ENCODE measurements at places on chromosomes 13 and 19.

GRCh38 chr19:2032296-2032941 is 16.9 kb upstream of the BTBD2 start:
- H3K27ac ChIP-seq: peak overlapping the region; percentile 50
- no peaks in the 10 kb centered on the region for H3K27me3 ChIP-seq
- no peak for DNase-seq
- H3K36me3 ChIP-seq: no peaks in the 10 kb centered on the region

DNA sequence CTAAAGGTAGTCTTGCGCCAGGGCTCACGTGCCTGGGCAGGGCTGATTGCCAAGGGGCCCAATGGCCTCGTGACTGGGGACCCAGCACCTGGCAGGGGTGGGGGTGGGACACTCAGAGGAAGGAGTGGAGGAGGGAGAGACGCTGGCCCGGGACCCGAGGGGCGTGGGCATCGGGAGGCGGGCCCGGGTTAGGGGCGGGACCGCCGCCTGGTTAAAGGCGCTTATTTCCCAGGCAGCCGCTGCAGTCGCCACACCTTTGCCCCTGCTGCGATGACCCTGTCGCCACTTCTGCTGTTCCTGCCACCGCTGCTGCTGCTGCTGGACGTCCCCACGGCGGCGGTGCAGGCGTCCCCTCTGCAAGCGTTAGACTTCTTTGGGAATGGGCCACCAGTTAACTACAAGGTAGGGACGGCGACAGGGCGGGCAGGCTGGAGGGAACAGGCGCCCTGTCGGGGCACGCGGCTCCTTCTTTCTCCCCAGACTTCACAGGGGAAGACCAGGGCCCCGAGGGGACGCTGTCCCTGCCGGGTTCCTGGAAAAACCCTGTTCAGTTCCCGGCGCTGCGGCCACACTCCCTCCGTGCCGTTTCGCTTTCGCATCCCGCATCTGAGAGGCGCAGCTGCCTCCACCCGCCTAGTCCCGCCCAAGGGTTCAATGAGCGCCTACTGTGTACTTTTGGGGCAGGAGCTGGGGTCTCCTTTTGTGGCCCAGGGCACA is at the start of gene IFI30:
TSS of gene IFI30 (plus strand) at position 242 of the 717 bp plus-strand sequence. CDS start at position 271, 29 bp downstream.
- peaks cover 20% of the 10 kb centered on the region for H3K4me1 ChIP-seq
- H3K27me3 ChIP-seq: peaks cover 37% of the 10 kb centered on the region
- no peak for DNase-seq
- peak within 1 kb of the TSS; percentile 48 for H3K4me3 ChIP-seq
- peak within 1 kb of the TSS; percentile 36 for H3K27ac ChIP-seq

GRCh38 chr13:105116966-105117365 is 1418.5 kb downstream of the EFNB2 start:
- no peaks in the 10 kb centered on the region for H3K4me1 ChIP-seq
- H3K4me3 ChIP-seq: no peak overlapping the region
- no peaks in the 10 kb centered on the region for H3K27me3 ChIP-seq
- no peaks in the 10 kb centered on the region for H3K36me3 ChIP-seq
- no peak for DNase-seq

DNA sequence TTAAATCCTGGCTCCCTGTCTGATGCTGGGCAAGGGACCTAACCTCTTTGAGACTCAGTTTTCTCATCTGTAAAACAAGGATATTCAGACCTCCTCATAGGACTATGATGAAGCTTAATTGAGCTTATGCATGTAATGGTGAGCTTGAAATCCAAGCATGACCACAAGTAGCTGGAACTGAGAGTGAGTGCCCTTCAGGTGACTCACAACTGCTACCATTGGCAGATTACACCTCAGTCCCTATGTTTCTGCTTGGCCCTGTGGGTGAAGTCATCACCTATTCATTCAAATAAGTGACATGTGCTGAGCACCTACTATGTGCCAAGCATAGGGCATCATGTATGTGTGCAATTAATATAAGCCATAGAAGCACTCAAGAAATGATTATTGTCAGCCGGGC is 25.7 kb downstream of the NOVA2 start:
- no peaks in the 10 kb centered on the region for H3K27me3 ChIP-seq
- no peak overlapping the region for H3K4me3 ChIP-seq
- no peak for DNase-seq
- H3K4me1 ChIP-seq: peaks cover 6% of the 10 kb centered on the region
- no peak overlapping the region for H3K27ac ChIP-seq
- H3K36me3 ChIP-seq: no peaks in the 10 kb centered on the region

- no peak overlapping the region for H3K27ac ChIP-seq
- DNase-seq: no peak
- H3K27me3 ChIP-seq: no peaks in the 10 kb centered on the region
- H3K4me3 ChIP-seq: no peak overlapping the region
- H3K36me3 ChIP-seq: peaks cover 32% of the 10 kb centered on the region
- H3K4me1 ChIP-seq: no peaks in the 10 kb centered on the region
Observed at GRCh38 chr19:8261347-8261746, 46.8 kb downstream of the CD320 start.

DNA sequence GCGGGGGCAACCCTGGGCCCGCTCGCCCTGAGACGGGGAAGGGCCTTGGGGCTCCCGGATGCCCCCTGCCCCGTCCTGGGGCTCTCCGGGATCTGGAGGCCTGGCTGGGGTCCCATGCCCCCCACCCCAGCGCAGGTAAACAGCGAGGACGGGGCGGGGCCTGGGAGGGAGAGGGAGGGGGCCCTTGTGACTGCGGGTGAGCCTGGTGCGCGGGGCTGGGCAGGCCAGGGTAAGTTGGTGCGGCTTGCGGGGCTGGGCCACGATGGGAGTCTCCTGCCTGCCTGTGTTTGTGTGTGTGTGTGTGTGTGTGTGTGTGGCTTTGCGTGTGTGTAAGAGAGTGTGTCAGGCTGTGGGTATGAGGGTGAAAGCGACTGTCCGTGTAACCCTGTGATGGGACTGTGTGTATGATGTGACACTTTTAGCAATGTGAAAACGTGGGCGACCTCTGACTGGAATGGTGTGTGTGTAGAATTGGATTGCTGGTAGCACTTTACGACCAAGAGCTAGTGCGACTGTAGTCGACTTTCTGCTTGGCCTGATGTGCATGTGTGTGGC is 426 bp downstream of the KLC3 start:
- H3K4me3 ChIP-seq: peak overlapping the region; percentile 25
- H3K27ac ChIP-seq: no peak overlapping the region
- H3K4me1 ChIP-seq: peaks cover 4% of the 10 kb centered on the region
- peaks cover 63% of the 10 kb centered on the region for H3K27me3 ChIP-seq
- no peak for DNase-seq

DNA sequence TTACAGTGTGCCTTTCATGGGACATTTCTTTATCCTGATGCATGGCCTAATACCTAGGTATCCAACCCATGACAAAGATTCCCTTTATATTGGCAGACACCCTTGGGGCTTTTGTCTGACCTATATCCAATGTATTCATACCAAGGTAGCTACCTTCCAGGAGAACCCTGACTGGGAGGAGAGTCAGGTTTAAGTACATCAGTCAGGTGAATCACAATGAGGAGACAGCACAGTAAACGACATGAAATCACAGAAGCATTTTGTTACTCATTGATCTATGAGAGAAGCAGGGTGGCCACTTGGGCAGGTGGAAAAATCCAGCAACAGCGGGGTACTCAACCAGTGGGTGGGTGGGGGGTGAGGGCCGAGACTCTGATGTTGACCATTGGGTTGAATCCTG is 527.4 kb upstream of the ATXN8OS start:
- no peak overlapping the region for H3K4me3 ChIP-seq
- H3K36me3 ChIP-seq: no peaks in the 10 kb centered on the region
- H3K27ac ChIP-seq: no peak overlapping the region
- H3K4me1 ChIP-seq: no peaks in the 10 kb centered on the region
- no peak for DNase-seq
- no peaks in the 10 kb centered on the region for H3K27me3 ChIP-seq

Data from thymus (tissue), 14 donors.